Left renal cortex interstitium (tissue), 4 donors: ENCODE measurements at places on chromosomes 3 and 15.

DNA sequence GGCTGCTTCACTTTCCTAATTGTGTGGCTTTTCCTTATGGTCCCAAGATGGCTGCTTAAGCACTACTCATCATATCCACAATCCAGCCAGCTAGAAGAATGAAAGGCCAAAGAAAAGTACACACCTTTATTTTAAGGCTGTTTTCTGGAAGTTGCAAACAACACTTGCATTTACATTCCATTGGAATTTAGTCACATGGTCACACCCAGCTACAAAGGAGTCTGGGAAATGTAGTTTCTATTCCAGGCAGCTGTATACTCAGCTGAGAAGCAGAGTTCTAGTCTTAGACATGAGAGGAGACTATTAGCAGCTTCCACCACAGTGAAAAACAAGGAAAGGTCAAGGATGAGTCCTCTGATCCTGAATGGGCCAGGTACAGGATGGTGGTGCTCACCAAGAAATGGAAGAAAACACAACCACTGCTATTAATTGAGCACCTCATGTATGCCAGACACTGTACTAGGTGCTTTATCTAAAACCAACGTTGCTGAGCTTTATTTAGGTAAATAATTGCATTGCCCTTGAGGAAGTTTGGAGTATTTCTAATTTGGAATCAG lies 28.0 kb upstream of the ATG7 start:
- DNase-seq, result no peak

DNA sequence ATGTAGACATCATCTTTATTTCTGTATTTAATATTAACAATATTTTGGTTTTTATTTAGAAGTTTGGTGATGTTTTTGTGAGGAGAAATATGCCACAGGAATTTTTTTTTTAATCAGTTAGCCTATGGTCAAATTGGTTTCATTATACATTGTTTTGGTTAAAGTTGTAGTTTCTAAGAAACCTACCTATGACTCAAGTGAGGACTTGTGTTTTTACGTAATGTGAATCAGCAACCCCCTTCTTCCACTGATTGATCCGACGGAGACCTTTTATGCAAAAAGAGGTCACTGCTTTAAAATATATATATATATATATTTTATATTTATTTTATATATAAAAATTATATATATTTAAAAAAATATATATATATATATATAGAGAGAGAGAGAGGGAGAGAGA lies 698.1 kb downstream of the FHIT start:
- no peak for DNase-seq

DNA sequence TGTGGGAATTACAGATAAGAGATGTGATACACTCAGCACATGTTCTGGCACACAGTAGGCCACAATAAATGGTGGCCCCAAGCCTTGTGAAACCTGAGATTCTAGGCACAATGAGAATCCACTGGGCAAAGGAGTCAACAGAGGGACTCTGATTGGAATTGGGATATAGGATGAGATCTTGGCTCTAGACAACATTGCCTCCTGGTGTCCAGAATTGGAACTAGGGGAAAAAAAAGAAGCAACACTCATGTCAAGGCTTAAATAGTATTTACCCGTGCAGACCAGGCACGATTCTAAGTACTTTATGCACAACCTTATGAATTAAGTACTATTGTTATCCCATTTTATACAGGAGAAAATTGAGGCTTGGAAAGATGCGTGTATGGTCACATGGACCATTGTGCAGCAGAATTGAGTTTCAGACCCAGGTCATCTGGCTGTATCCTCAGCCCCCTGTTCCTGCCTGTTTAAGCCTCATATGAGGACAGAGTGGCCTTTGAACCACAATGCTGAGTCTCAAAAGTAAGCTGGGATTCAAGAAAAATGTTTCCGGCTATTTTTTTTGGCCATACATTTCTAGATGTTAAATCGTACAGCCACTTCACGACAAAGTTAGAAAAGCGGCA lies 124.8 kb downstream of the SV2B start:
- DNase-seq, result peak; percentile 13

DNA sequence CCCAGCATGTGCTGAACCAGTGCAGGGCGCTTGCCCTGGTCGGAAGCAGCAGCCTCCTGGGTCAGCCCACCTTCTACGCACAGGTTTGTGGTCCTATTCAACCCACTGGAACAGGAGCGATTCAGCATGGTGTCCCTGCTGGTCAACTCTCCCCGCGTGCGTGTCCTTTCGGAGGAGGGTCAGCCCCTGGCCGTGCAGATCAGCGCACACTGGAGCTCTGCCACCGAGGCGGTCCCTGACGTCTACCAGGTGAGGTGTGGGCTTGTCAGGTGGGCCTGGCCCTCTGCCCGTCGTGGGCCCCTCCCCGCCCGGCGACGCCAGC lies 8.2 kb downstream of the MAN2A2 start:
- DNase-seq, result no peak

- no peak for DNase-seq
These were observed 77.5 kb upstream of the IL12A start for GRCh38 chr3:159910991-159911663.

DNA sequence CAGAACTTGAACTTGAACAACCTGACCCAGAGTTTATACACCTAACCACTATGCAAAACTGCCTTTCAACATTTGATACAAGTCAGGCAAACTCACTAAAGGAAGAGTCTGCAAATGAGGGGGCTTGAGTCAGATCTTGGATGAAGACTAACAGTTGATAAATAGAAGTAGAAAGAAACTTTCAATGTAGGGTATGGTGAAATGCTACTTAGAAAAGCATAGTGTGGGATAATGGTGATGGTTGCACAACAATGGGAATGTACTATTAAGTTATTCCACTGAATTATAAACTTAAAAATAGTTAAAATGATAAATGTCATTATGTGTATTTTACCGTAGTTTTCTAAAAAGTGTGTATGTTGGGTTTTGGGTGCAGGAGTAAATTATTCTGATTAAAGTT lies 19.7 kb upstream of the ZNF280D start:
- no peak for DNase-seq

- no peak for DNase-seq
These were observed 49.5 kb upstream of the SLC9A9 start for GRCh38 chr3:143897576-143898295.

DNA sequence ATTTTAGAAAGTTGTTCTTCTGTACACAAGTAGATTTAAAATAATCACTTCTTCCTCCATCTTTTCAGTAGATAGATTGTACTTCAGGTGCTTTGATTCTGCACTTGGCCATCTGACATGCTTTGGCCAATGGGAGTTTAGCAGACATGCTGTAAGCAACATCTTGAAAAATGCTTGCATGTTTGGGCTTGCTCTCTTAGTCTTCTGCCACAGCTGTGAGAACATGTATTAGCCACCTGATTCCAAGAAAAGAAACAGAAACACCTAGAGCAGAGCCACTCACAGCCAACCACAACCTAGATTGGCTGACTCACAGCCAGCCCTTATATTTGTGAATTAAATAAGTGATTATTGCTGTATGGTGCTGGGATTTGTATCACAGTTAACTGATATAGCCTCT lies 70.2 kb upstream of the GADL1 start:
- no peak for DNase-seq

DNA sequence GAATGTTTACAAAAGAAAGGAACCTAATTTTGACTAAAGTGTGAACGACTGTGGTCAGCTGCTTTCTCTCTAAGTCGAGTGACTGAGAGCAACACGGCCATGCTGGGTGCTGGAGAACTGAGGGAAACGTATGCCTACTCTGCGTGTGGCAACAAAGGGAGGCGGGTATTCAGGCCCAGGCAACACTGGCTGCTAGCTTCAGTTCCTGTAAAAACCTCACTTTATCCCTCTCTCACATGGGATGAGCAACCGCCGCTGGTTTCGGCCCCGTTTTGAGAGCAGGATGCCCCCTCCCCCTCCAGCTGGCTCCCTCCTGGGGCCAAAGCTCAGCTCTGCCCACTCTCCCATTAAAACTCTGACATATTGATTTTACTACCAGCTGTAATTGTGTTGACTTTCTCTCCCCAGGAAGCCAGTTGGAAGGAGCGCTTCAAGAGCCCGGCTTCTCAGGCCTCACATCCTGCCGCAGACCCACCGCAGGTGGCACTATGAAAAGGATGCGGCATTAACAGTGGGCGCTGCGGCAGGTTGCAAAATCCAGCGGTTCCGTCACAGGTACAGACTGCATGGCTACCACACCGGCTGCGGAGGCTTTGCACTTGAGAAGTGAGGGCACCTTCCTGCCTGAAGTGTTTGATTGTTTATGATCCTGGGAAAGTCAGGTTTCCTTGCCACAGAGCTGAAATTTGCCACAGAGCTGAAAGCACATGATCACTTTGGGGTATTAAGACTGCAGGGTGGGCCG lies 12.7 kb downstream of the PLXND1 start:
- DNase-seq, result no peak

DNA sequence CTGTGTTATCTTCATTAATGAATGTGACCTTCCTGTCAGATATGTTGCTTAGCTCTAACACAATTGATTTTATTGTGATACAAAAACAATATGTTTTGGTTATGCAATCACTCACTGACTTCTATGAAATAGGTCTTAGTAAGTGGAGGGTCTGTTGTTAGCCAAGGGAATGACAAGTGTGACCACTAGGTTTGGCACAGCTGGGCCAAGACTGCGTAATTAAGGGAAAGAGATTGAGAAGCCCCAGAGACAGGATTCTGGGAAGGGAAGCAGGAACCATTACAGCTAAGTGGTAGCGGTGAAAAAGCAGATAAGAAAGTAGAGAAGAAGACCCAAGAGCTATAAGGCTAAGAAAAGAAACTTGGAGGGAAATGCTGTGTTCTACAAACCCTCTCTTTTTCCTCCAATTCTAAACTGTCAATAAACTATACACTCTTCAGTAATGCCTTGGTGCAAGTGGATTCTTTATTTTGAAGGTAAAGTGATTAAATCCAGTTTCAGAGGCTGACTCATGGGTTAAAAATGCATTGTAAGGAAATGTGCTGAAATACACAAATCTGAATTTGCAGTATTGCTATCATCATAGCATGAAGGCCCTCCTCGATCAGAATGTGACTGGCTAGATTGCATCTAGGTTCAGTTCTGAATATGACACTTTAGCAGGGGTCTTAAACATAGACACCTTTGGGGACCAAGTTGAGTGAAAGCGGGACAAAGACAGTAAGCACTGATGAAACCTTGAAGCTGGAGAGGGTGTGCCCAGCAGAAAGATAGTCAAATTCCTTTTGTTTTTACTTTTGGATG lies 26.1 kb downstream of the KCNMB2 start:
- DNase-seq, result no peak

- no peak for DNase-seq
These were observed 5.2 kb downstream of the CDHR4 start for GRCh38 chr3:49794431-49794830.
